ENCODE measurements at places on chromosomes 13 and 19. TPM values are rescaled to one million over a fixed set of nuclear protein-coding genes. Genes with fewer than 3 reads are reported as not detected.

The F2RL3 gene
- 1.2 TPM for polyA plus RNA-seq

The YIF1B gene
- 30.7 TPM for polyA plus RNA-seq

The PDE4A gene
- 10.1 TPM for polyA plus RNA-seq

- DNase-seq = no peak
Measured at GRCh38 chr13:92196591-92197256, 798.3 kb downstream of the GPC5 start.

DNA sequence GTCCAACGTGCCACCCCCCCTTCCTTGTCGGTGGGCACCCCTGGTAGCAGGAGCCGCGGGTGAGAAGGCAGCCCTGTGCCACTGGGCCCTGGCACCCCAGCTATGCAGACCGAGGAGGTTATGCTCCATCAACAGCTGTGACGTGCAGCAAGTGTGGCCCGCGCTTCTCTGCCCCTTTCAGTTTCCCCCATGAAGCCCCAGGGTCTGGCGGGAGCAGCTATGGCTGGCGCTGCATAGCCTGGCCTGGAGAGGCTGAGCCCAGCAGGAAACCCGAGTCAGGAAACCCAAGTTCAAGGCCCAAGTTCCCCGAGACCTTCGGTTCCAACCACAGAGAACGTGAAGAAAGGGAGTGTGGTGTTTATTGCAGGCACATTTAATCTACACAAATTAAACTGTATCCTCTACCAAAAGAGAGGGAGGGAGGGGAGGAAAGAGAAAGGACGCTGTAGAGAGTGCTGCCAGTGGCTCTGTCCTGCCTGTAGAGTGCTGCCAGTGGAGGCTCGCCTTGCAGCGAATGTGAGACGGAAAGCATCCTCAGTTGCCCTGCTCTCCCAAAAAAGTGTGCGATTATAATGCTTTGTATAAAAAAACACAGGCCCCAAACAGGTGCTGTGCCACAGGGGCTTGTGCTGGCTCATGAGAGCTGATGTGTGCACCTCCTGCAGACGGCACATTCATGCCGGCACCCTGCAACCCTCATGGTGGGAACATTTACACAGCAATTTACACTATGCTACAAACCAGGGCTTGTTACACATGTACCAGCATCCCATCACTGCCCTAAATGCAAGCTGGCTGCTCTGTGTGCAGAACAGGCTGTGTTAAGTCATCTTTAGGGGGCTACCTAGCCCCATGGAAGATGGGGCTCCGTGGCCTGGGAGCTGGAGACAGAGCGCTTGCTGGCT is 16.3 kb downstream of the POP4 start:
- no peak for DNase-seq

DNA sequence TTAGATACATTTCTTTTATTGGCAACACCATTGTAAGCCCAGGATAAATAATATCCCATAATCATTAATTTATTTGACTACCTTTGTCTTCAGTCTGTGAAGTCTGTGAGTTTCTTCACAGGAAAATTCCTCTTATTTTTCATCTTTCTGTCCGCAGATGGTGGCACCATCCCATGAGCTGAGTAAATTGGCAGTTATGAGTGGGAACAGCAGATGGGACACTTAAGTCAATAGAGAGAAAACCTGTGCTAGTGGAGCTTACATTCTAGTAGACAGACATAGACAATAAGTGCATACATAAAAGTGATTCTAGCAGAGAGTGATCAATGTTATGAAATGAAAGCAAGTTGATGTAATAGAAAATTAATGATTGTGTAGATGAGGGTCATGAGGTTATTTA is 638.2 kb upstream of the MIR17HG start:
- DNase-seq = no peak

- DNase-seq = no peak
Measured at GRCh38 chr19:36245210-36246005, 30.5 kb downstream of the ZNF146 start.

DNA sequence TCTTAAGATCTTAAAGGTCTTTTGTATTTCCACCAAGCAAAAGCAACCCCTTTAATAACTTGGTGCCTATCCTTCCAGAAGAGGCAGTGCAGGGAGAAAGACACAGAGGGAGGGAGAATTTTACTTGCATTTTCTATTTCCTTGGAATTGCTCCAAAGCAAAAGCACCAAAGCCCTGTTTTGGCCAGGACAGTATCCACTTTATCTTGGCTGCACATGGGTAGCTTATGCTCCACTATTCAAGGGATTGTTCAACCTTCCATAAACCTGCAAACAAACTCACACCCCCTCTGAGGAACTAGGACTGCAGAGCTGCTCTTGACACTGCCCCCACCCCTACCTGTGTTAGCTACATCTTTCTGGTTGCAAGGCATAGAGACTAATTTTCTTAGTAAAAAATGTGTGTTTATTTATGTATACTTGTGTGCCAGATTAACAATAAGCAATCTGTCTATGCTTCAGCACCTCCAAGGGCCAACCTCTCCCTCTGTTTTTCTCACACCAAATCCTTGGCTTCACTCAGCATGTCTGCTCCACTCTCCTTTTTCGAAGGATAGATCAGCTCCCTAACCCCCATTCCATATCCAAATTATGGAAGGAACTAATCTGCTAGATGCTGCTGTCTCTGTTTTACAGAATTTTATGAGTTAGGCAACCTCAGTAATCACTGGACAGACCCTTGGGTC is 68.1 kb upstream of the KLF12 start:
- no peak for DNase-seq

GRCh38 chr19:4649392-4650047 is 10.2 kb downstream of the TNFAIP8L1 start:
- no peak for DNase-seq

Data from left lung (tissue), 14 donors.